ENCODE measurements at places on chromosomes 11 and 22.
A peak's percentile ranks its signal among the peaks of the same experiment; 100 is the strongest.

DNA sequence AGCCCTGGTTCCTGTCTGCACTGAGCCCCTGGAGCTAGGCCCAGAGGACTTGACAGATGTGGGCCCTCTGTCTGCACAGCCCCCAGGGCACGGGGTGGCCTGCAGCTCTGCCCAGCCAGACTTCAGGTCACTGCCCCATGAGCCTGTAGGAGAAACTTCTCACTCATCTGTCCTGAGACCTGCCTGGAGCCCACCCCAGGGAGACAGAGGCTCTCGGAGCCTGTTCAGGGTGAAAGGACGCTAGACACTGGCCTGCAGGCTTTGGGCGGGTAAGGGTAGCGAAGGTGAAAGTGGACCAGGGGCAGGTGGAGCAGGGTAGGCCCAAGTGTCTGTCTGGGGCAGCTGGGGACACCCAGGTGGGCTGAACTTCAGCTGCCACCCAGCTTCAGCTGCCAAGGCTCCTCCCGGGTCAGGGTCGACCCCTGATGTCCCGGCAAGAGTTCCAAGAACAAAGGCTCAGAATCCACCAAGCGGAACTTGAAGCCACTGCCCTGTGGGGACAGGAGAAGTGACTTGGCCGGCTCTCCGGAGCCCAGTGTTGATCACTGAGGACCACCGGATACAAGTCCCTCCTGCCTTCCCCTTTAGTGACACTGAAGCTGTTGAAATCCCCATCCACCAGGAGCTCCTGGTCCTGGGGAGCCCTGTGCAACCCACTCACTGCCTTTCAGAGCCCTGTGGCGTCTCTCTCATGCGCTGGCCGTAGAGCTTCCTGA lies 90.3 kb downstream of the KCNQ1 start:
- no peak for DNase-seq

DNA sequence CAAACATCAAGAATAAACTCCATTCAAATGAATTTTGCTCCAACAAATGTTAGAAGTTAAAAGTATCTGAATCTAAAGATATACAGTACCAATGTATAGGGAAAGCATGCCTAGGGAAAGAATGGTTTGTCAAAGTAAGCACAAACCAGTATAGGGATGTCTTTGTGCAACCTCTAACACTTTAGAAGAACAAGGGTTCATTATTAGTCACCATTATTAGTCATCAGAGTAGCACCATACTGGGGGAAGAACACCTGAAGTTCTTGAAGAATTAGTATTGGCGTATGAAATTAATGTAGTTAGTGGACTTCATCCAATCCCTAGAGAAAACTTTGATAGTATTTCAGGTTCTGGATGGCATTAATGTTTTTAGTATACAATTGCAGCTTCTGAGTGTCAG lies 943.7 kb downstream of the METTL15 start:
- DNase-seq, result no peak

GRCh38 chr11:35785287-35786167 lies 123.0 kb downstream of the TRIM44 start:
- no peak for DNase-seq

DNA sequence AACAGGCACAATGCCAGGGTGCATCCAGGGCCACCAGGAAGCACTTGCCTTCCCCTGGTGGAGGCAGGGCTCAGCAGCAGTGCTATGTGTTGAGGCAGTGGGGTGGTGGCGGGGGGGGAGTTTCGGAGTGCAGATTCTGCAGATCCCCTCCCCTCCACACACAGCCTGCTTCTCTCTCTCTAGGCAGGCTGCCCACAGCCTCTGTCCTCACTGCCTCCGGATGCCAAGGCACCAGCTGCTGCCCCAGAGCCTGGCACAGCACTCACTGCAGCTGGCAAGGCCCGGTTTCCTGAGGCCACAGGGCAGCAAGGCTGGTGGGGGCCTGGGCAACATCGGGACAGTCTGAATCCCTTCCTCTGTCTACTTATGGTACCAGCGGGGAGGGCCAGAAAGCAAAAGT lies 35.8 kb downstream of the NRXN2 start:
- DNase-seq, result no peak

DNA sequence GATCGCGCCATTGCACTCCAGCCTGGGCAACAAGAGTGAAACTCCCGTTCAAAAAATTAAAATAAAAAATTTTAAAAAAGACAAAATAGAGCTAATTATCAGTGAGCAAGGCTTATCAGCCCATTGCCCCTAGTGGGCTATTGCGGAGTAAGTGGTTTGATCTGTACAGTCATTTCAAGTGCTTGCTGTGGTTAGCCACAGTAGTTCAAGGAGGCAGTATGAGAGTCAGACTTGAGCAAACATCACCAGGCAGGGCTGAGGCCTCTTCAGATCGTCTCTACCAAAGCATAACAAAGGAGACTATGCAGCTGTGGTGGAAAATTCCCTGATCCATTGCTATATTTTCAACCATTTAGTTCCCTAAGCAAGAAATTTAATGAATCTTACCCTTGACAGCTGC lies 4.3 kb upstream of the SBF2 start:
- DNase-seq, result peak; percentile 57

- no peak for DNase-seq
These were observed 24.6 kb downstream of the RPS6KA4 start for GRCh38 chr11:64383580-64383979.

- DNase-seq, result no peak
These were observed 324.7 kb downstream of the ETS1 start for GRCh38 chr11:128262463-128263345.

GRCh38 chr22:19891317-19892256 lies 36.9 kb upstream of the GNB1L start:
- peak; percentile 86 for DNase-seq

GRCh38 chr11:64181506-64182411 lies 4.2 kb upstream of the STIP1 start:
- peak; percentile 60 for DNase-seq

- DNase-seq, result no peak
These were observed 82.7 kb upstream of the EED start for GRCh38 chr11:86161837-86162236.

GRCh38 chr22:31248138-31248745 lies 36.1 kb downstream of the LIMK2 start:
- DNase-seq, result peak; percentile 61

- no peak for DNase-seq
These were observed 15.5 kb downstream of the GNAZ start for GRCh38 chr22:23085785-23086184.

DNA sequence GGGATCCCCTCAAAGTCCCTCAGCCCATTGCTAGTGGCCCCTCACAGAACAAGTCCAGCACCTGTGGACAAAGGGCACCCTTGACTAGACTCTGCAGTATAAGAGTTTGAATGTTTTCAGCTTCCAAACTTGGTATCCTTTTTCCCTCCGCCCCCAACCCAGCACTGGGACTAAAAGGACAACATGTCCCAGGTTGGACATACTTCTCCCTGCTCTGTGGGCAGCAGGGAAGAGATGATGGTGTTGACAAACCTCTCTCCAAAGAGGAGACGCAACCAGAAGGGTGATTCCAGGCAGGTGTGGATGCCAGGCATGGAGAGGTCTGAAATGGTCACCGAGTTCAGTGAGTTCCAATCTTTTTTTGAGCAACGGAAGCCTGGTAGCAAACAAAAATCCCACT lies 4.5 kb upstream of the MYOD1 start:
- no peak for DNase-seq

GRCh38 chr11:21933095-21933494 lies 259.8 kb upstream of the ANO5 start:
- no peak for DNase-seq

DNA sequence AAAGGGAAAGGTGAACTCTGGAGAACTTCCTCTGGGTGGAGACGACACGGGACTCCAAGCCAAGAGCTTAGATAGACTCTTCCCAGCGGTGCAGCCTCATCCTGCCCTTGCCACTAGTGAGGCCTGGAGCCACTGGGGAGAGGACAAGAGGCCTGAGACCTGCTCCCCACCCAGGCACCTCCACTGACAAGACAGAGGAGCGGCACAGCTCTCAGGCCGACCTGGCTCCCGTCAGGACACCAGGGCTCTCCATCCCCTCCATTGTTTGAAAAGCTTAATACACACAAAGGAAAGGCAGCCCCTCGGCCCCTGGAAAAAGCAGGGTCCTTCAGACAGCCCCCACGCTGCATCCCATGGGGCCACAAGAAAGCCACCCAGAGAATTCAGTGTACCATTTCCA lies 29.6 kb downstream of the POLDIP3 start:
- DNase-seq, result no peak

- no peak for DNase-seq
These were observed 1052.3 kb downstream of the NTM start for GRCh38 chr11:132422722-132423121.

GRCh38 chr11:130211781-130212401 lies 52.3 kb downstream of the ST14 start:
- no peak for DNase-seq

DNA sequence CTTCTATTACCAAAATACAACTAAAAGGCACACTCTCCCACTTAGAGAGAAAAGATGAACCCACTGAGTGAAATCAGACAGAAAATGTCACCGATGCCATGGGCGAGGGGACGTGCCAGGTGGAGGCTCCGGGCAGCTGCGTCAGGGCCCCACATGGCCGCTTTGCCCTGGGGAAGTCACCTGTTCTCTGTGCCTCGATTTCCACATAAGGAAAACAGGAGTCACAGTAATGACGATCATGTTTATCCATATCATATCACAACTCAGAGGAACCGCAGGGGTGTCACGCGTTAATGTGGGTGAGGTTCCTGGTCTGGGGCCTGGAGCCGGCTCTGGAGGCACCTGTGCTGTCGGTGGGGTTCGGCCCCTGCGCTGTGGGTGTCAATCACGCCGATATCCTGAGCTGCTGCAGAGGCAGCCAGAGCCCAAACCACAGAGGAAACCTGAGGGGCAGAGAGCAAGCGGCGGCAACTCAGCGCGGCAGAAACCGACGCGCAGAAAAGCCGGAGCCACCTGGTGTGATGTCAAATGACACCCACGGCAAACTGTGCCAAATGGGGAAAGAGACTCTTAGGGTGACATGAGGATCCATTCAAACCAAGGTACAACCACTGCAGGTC lies 243.7 kb downstream of the BRD1 start:
- no peak for DNase-seq

- DNase-seq, result no peak
These were observed 1117.3 kb downstream of the BRD1 start for GRCh38 chr22:48710410-48710809.

- no peak for DNase-seq
These were observed 10.9 kb downstream of the ELFN2 start for GRCh38 chr22:37416389-37416788.

DNA sequence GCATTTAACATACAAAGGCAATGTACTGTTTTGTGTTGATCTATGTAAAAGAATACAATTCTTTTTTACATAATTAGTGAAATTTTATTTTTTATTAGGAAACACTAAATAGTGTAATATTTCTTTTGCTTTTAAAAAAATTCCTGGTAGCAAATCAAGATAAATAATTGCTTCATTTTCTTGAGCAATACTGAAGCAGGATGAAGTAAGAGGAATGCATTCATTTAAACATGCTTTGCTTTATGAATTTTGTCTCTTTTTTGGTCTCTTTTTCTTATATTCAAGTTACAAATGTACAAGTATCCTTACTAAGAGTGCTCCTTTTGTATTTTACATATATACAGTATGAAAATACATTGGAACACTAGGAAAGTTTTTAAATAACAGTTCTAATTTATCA lies 144.4 kb upstream of the TEAD1 start:
- no peak for DNase-seq

- no peak for DNase-seq
These were observed 37.4 kb downstream of the SMC1B start for GRCh38 chr22:45376009-45376408.

DNA sequence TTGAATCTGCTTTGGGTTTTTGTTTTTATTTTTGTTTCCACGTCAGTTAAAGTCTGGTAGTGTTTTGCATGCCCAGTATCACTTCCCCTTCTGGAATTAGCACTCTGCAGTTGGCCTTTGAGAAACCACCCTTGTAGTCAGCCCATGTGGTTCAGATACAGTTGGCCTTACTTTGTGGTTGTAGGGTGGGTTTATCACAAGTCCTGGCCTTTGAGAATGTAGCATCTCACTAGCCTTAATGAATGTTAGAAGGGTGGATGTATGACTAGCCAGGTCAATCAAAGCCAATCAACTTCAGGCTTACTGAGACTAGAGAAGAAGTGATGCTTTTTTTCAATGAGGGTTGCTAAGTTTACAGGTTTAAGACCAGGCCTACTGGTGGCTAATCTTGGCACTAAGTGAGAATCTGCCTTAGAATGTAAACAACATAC lies 19.8 kb downstream of the ARL14EP start:
- DNase-seq, result no peak

- peak; percentile 11 for DNase-seq
These were observed 555 bp downstream of the TP53I11 start for GRCh38 chr11:44950031-44950624.

GRCh38 chr22:43440104-43440387 lies 28.2 kb downstream of the MPPED1 start:
- DNase-seq, result no peak

DNA sequence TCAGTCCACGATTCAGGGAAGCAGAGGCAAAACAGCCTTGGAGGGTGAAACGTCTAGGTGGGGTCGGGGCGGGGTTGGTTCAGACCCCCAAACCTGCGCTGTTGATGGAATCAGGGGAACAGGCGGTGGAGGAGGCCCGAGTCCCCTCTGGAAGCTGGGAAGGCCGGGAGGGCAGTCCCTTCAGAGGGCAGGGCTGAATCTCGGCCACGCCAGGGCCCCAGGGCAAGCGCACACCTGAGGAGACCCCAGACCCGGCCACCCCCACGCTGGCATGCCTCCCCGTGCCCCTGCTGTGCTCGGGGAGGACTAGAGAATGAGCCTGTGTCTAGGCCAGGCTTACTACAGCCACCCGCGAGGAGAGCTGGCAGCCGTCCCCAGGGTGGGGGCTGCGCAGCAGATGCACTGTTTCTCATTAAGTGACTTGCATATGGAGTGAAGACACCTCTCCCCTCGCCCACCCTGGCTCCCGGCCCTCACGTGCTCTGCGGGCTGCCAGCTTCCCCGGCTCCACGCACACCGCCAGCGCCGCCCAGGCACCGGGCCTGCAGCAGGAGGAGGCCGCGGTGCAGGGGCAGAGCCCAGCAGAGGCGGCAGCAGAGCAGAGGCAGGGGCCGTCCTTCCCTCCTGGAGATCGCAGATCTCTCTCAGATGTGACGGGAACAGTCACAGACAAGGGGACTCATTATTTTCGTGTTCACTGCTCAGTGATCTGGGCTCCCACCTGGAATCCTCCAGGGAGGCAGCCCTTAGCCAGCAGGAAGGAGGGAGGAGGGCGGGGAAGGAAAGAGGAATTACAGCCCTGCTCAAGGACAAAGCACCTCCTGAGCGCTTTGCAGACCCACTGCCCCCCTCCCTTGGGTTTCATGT lies 47.1 kb upstream of the OPCML start:
- no peak for DNase-seq

GRCh38 chr22:29032584-29032983 lies 29.0 kb downstream of the C22orf31 start:
- DNase-seq, result no peak

DNA sequence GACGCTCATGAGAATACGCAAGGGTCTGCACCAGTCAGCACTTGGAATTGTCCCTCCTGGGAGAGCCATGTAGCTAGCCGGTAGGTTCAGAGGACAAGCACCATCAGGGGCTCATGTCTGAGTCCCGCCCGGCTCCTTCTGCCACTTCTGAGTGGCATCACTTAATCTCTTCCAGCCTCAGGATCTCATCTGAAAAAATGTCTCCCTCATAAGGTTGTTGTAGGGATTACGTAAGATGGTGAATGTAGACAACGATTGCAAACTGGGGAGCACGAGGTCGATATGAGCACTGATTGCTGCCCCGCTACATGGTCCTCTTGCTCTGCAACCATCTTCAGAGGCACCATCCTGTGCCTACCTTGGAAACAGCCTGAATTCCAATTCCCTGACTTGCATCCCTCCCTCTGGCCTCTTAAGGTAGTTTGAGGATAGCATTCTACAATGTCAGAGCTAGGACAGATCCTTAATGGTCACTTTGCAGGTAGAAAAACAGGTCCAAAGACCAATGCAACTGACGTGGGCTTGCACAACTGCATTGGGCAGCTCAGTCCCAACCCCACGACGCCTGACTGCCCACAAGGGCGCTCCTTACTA lies 115.8 kb upstream of the TMEM45B start:
- no peak for DNase-seq

Data from stimulated activated CD4-positive, alpha-beta T cell treated with anti-CD3 and anti-CD28 coated beads, Interleukin-1b, Interleukin-23, amount 100 ng/mL, for 48 hours (primary cell).